ENCODE measurements at places on chromosomes 3 and 15.
A peak's percentile ranks its signal among the peaks of the same experiment; 100 is the strongest.

DNA sequence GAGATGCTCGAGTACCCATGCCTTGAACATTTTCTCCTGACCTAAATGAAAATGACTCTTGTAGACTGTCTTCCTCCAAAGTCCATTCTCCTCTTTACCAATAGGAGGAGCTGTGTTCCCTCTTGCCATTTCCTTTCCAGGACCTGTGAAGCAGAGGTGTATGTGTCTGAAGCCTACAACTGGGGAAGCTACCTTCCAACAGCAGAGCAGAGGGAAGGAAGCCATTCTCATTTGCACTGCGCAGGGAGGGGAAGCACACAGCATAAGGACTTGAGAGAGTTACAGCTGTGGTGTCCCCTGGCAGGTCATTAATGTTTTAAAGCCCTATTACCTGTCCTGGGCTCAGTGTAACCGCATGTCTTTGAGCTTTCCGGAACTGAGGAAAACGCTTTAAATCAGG, 38.7 kb downstream of the HSPBAP1 start:
- DNase-seq, result peak; percentile 49

DNA sequence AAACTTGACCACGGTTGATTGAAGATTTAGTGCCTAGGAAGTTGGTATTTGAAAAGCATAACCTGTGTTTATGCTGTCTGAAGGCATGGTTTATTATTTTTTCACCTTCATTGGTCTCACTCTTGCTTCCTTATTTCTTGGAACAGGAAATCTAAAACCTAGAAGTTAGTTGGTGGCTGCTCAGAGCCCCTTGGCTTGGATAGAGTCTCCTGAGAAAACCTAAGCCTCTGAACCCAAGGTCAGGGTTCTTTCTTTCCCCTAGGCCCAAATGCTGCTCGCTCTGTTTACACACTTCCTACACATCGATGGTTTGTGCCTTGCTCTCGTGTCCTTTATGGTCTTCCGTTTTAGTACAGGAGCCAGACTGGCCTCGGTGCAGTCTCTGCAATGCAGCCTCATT, 82.2 kb downstream of the TRAK1 start:
- no peak for DNase-seq

DNA sequence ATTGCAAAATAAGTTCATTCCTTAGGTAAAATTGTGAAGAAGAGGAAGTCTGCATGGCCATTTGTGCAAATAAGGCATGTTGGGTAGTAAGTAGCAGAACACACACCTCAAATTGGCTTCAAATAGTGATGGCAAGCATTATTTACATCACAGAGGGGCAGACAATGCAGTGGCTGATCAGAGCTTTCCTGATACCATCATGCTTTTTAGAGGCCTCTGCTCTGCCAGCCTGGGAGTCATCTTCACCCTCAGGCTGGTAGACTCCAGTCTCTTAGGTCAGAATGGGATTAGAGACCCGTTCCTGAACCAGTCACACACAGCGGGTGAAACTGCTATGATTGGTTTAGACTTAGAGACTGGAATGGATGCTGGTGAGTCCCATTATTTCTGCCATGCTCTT, 396.0 kb upstream of the MCTP2 start:
- no peak for DNase-seq

DNA sequence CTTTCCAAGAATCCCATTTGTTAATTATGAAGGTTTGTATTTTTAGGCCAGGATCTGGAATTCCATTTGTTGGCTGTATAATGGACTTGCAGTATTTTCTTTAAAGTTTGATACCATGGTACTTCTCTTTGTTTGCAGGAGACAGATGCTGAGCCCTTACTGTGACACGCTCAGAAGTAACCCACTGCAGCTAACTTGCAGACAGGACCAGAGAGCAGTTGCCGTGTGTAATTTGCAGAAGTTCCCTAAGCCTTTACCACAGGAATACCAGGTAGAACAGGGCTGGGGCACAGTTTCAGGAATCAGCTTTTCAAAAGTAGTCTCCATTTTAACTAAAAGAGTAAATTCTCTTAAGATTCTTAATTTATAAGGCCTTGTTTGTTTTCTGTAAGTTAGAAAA, 59.1 kb downstream of the LMLN start:
- DNase-seq, result no peak

All from germinal center (tissue), 1 donor.